ENCODE measurements at places on chromosomes 16 and 17.

DNA sequence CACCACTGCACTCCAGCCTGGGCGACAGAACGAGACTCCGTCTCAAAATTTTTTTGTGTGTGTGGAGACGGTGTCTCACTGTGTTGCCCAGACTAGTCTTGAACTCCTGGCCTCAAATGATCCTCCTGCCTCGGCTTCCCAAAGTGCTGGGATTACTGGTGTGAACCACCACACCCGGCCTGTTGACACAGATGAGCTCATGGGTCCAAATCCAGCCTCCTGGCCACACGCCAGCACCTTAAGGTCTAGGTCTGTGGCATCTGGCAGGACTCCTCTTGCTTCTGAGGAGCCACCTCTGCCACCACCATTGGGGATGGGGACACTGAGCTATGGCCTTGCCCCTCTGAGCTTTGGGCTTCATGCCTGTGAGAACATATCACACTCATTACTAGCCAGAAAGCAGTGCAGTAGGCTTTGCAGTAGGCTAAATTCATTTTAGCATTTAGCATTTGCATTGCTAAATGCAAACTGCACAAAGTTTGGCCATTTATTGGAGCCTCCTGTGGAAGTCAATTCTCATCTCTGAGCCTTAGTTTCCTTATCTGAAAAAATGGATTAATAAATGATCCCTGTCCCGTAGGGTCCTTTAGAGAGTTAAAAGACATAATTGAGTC lies 5.5 kb upstream of the CDIPT start:
- no peak for DNase-seq

DNA sequence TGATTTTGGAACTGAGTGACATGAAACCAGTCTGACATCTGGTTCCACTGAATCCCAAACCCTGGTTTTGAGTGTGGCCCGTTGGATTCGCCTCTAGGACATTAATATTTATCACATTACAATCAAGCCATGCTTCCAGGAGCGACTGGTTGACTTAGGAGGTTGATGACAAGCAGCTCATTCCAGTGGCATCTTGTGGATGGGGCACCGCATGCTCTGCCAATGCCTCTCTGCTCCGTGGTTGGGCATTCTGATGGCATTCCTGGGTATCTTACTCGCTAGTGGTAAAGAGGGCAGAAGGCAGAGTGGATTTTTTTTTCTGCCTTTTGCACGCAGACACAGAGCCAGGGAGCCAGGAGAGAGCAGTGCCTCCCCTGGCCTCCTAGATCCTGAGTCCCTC lies 31.4 kb downstream of the CACNG4 start:
- DNase-seq: no peak

- no peak for DNase-seq
Measured at GRCh38 chr16:11964761-11965551, at the start of gene TNFRSF17. TNFRSF17 (plus strand) TSS chr16:11965210; CDS start chr16:11965325, 115 bp downstream.

- DNase-seq: no peak
Measured at GRCh38 chr16:13289515-13289914, 388.1 kb downstream of the SHISA9 start.
